ENCODE measurements at places on chromosomes 12 and 14.

GRCh38 chr14:56181681-56182085 is 63.5 kb downstream of the PELI2 start:
- peak; percentile 97 for DNase-seq

GRCh38 chr12:63056649-63057048 is 94.4 kb downstream of the AVPR1A start:
- DNase-seq: no peak

DNA sequence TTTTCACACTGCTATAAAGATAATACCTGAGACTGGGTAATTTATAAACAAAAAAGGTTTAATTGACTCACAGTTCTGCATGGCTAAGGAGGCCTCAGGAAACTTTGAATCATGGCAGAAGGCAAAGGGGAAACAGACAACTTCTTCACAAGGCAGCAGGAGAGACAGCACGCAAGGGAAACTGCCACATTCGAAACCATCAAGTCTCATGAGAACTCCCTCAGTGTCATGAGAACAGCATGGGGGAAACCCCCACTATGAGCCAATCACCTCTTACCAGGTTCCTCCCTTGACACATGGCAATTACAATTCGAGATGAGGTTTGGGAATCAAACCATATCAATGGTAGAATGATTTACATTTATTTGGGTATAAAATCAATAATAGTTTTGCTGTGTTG is 558.5 kb downstream of the TMTC2 start:
- DNase-seq: no peak

DNA sequence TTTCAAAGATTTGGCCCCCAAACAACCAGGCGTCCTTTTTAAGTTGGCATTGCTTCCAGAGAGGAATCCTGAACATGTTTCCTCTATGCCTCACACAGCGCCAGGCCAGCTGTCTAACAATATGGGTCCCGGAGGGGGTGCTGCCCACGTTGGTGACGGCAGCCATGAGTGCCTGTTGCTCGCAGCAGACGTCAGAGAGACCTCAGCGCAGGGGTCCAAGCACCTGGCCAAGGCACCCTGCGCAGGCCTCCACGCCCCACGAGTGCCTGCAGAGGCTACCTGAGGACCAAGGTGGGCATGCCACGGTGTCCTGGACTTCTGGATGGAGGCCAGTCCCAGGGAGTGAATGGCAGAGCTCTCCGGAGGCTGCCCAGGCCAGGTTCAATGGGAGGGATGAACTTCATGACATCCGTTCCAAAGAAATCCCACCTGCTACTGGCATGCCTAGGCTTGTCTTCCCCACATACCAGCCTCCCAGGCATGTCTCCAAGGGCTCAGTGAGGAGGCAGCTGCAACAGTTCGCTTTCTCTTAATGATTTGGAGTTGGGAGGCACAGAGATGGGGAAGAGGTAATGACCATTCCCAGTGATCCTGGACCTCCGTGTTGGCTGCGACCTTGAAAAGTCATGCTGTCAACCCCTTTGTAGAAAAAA is 11.6 kb upstream of the FOXN3 start:
- no peak for DNase-seq

GRCh38 chr14:106843951-106844483 is 1317.6 kb downstream of the TMEM121 start:
- no peak for DNase-seq

DNA sequence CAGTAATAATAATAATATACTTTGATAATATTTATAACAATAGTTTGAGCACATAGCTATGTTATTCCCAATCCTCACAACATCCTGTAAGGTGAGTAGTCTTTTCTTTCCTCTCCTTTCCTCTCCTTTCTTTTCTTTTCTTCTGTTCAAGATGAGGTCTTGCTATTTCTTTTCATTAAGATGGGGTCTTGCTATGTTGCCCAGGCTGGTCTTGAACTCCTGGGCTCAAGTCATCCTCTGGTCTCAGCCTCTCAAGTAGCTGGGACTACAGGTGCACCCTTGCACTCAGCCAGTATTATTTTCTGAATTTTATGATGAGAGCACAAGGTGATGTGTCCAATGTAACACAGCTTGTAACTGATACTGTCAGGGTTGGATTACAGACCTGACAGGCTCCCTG is 134.6 kb downstream of the OTOGL start:
- DNase-seq: no peak

- DNase-seq: no peak
These were observed 1.3 kb downstream of the PPFIA2 start for GRCh38 chr12:81757731-81758365.

DNA sequence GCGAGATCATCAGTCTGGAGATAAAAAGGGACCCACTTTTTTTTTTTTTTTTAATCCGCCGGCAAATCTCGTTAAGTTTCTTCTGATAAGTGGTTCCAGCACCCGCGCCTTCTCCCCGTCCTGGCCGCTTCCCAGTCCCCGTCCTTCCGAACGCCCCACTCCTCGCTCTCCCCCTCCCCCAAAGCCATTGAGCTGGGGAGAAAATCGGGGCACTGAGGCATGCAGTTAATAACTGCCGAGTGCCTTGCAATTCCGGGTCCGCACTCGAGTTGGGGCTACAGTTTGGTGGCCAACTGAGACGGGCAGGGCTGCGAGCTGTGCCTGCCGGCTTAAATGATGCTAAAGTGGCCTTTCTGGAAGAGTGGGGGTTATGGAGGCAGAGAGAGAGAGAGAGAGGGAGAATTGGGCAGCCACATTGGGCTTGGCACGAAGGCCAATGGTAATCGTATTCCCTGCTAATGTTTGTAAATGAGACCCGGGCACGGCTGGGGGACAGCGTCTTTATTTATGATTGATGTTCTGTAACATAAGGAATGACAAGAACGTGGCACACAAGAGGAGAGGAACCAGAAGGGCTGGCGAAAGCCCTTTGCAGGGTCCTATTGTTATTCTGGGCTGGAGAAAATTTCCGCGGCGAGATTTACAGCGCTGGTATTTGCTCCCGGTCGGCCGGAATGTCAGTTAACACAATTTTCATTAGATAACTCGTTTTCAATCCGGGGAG is 115.4 kb upstream of the MYL2 start:
- DNase-seq: no peak

GRCh38 chr14:102949801-102950451 is 27.5 kb downstream of the AMN start:
- DNase-seq: peak; percentile 78

GRCh38 chr14:61822458-61822857 is 60.2 kb downstream of the SNAPC1 start:
- no peak for DNase-seq

DNA sequence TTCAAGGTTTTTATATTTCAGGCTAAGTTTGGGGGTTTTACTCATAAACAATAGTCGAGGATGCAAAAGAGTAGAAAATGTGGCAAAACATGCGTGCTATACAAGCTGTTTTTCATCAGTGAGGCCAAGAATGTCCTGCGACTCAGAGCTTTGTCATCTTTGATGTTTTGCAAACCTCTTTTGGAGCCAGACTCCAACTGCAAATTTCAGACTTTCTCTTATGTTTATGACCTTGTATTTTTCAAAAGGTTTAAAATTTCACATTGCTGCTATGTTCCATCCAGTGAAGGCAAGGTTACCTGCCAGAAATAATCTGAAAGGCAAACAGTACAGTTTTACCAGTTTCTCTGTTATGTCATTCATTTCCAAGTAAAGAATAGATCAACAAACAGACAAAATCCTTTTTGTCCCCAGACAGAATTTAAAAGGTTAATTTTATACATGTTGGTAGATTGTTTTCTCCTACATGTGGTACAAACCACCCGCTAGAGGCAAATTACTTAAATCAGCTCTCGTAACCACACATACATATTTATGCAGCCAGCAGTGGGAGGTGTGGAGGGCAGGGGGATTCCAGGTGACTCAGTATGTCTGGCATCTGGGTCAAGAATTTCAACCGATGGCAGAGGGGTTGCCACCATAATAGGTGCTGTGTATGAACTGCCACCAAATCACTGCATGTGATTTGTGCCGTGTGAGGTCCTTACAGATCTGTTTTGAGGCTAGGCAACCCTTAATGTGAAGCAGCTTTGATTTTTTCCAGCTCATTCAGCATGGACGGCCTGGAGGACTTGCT is 119.8 kb upstream of the CPM start:
- DNase-seq: no peak

- DNase-seq: no peak
These were observed 206.9 kb downstream of the SYT1 start for GRCh38 chr12:79071498-79071897.

- no peak for DNase-seq
These were observed 379.3 kb downstream of the NAV3 start for GRCh38 chr12:78209846-78210505.

- no peak for DNase-seq
These were observed 135.5 kb downstream of the DPF3 start for GRCh38 chr14:72758420-72758819.

- no peak for DNase-seq
These were observed 20.9 kb downstream of the ZC2HC1C start for GRCh38 chr14:75090353-75090752.

DNA sequence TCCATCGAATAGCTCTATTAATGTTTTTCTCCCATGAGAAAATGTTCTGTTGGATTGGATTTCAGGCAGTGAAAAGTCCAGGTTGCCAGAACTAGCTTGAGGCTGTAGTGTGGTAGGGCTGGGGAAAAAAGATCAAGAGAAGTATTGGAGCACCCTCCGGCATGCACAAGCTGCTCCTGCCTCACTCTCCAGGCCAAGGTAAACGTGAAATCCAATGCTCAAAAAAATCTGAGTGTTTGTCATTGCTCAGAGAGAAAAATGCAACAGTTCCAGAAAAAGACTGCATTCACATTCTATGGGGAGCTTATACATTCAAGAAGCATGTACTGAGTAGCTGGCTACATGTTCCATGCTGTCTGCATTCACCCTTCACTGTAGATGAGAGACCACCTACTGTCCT is 680.9 kb upstream of the TBX3 start:
- no peak for DNase-seq
